ENCODE measurements at places on chromosomes 16 and 17. TPM values are rescaled to one million over a fixed set of nuclear protein-coding genes. Genes with fewer than 3 reads are reported as not detected.

Gene RBFOX1
- 1.6 TPM for total RNA-seq

DNA sequence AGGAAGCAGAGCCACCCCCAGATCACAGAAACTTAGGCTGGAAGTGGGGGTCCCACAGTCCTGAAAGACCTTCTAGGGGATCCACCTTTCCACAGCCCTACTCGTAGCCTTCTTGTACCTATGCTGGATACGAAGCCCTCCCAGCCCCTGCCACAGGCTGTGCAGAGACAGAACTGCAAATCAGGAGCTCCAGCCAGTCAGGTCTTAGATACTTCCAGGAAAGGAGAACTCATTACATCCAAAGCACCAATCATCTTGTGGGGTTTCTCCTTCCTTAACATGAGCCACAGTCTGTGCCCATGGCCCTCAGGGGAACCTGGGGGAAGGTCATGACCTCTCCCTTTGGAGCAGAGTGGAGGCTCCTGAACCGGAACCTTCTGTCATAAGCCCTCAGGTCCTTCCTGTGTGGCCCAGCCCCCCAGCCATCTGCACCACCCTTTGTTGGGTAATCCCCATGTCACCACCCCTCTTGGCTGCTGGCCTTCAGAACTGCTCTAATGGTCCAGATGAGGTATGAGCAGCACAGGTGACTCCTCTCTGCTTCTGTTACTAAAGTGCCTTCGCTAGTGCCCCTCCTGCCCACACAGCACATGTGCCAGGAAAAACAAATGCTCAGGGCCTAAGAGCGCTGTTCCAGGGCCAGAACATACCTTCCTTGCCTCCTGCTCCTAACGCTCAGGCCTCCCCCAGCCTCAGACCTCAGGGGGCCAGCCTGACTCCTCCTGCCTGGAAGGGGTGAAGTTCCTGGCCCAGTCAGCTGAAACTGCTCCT lies 14.6 kb downstream of the SRCIN1 start:
- H3K27ac ChIP-seq: no peak overlapping the region
- H3K4me3 ChIP-seq: no peak overlapping the region
- DNase-seq: no peak
- no peaks in the 10 kb centered on the region for H3K36me3 ChIP-seq

DNA sequence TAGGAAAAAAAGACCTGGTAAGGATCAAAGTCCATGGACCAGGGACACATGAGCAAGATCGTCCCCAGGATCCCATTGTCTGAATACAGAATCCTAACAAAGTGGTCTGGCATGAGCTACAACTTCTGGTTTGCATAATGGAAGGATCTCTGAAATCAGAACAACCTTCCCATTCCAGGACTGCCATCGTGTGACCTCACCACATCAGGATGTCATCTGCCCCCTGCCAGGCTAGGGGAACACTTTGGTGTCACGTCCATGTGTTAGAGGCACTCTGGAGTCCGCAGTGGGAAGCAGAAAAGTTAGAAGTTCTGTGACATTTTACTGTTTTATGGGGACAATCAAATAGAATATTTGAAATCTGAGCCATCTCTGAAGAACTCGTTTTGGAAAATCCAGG lies 160.7 kb downstream of the RGS9 start:
- no peaks in the 10 kb centered on the region for H3K36me3 ChIP-seq
- no peak overlapping the region for H3K4me3 ChIP-seq
- peaks cover 8% of the 10 kb centered on the region for H3K27me3 ChIP-seq

- DNase-seq: no peak
- H3K27me3 ChIP-seq: peaks cover 96% of the 10 kb centered on the region
- peaks cover 29% of the 10 kb centered on the region for H3K4me1 ChIP-seq
- no peak overlapping the region for H3K27ac ChIP-seq
Measured at GRCh38 chr17:61466246-61466645, 14.0 kb downstream of the TBX4 start.

GRCh38 chr16:79598348-79599181 lies 2.0 kb downstream of the MAF start:
- H3K27ac ChIP-seq: no peak overlapping the region
- no peaks in the 10 kb centered on the region for H3K36me3 ChIP-seq
- H3K4me1 ChIP-seq: peaks cover 46% of the 10 kb centered on the region
- H3K27me3 ChIP-seq: peaks cover 21% of the 10 kb centered on the region
- peak; percentile 60 for DNase-seq
- peak overlapping the region; percentile 81 for H3K4me3 ChIP-seq

DNA sequence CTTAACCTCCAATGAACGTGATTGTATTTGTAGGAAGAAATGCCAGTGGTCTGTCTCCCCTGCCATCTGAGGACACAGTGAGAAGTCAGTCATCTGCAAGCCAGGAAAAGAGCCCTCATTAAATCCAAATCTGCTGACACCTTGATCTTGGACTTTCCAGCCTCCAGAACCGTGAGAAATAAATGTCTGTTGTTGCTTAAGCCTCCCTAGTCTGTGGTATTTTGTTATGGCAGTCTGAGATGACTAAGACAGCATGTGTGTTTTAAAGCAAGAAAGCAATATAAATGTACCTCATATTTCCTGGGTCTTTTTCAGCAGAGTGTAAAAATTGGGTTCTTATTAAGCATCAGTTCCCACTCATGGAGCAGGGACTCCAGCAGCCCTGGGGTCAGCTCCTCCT lies 177.9 kb upstream of the NLRP1 start:
- no peaks in the 10 kb centered on the region for H3K27me3 ChIP-seq
- H3K4me3 ChIP-seq: no peak overlapping the region
- no peaks in the 10 kb centered on the region for H3K36me3 ChIP-seq

Gene PRSS53
- 4.9 TPM for total RNA-seq

- no peak overlapping the region for H3K4me3 ChIP-seq
- no peak overlapping the region for H3K27ac ChIP-seq
- DNase-seq: no peak
- no peaks in the 10 kb centered on the region for H3K27me3 ChIP-seq
- no peaks in the 10 kb centered on the region for H3K4me1 ChIP-seq
Measured at GRCh38 chr17:10474536-10474935, 5.2 kb upstream of the MYH4 start.

Gene DNASE1L2
- total RNA-seq: 1.1 TPM

GRCh38 chr17:34776456-34777443 lies 184.5 kb downstream of the CCT6B start:
- H3K27me3 ChIP-seq: peaks cover 5% of the 10 kb centered on the region
- no peak for DNase-seq
- no peak overlapping the region for H3K27ac ChIP-seq
- H3K36me3 ChIP-seq: no peaks in the 10 kb centered on the region

Gene CDRT4
- 8.3 TPM for total RNA-seq

GRCh38 chr17:3511852-3512504 lies 36.2 kb downstream of the ASPA start:
- no peak for DNase-seq
- no peak overlapping the region for H3K4me3 ChIP-seq
- peaks cover 3% of the 10 kb centered on the region for H3K36me3 ChIP-seq
- H3K4me1 ChIP-seq: peaks cover 45% of the 10 kb centered on the region
- H3K27ac ChIP-seq: no peak overlapping the region
- H3K27me3 ChIP-seq: peaks cover 20% of the 10 kb centered on the region

DNA sequence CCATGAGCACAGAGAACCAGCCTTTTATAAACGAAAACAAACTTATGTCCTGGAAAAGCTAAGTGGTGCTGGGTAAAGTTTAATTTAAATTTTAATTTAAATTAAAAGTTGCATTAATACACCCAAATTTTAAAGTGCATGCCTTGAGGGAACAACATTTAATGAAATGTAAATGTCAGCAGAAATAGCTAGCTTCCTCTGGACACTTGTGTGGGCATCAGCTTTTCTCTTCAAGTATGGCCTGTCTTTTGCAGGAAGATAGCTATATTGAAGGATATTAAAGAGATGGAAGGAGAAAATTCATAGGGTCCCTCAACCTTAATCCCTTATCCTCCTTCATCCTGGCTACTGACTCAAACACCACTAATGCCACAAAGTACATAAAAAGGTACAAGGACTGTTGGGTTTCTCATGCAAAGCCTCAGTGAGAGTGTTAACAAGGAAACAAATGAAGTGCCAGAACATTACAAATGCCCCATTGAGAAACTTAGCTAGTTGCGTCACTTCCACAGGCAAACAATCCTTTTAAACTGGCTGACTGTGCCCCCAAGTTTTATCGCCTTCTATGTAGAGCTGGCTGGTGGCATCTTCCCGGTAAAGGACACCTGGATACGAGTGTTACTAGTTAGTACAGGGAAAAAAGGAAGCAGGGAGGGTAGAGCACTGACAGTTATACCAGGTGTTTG lies 14.1 kb downstream of the PHF12 start:
- DNase-seq: no peak
- peaks cover 58% of the 10 kb centered on the region for H3K4me1 ChIP-seq
- H3K27me3 ChIP-seq: no peaks in the 10 kb centered on the region

DNA sequence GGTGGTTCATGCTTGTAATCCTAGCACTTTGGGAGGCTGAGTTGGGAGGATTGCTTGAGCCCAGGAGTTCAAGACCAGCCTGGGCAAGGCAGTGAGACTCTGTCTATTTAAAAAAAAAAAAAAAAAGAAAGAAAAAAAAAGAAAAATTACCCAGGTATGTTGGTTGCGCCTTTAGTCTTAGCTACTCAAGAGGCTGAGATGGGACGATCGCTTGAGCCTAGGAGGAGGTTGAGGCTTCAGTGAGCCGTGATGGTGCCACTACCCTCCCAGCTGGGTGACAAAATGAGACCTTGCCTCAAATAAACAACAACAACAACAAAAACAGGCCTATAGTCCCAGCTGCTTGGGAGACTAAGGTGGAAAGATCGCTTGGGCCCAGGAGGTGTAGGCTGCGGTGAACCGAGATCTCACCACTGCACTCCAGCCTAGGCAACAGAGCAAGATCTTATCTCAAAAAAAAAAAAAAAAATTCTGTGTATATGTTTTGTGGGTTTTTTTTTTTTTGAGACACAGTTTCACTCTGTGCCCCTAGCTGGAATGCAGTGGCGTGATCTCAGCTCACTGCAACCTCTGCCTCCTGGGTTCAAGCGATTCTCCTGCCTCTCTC lies 12.5 kb upstream of the ANKRD40CL start:
- H3K4me1 ChIP-seq: no peaks in the 10 kb centered on the region
- no peaks in the 10 kb centered on the region for H3K27me3 ChIP-seq
- no peaks in the 10 kb centered on the region for H3K36me3 ChIP-seq
- no peak overlapping the region for H3K4me3 ChIP-seq

- H3K4me3 ChIP-seq: no peak overlapping the region
- no peaks in the 10 kb centered on the region for H3K4me1 ChIP-seq
- H3K27ac ChIP-seq: peak overlapping the region; percentile 51
- peaks cover 46% of the 10 kb centered on the region for H3K36me3 ChIP-seq
- DNase-seq: no peak
Measured at GRCh38 chr17:42002792-42003301, 14.4 kb downstream of the DNAJC7 start.

- no peaks in the 10 kb centered on the region for H3K27me3 ChIP-seq
- H3K36me3 ChIP-seq: no peaks in the 10 kb centered on the region
- DNase-seq: no peak
- no peak overlapping the region for H3K4me3 ChIP-seq
Measured at GRCh38 chr17:81106716-81107115, 58.6 kb upstream of the PVALEF start.

Gene CMTM2
- not detected for total RNA-seq

Gene RHBDF2
- 28.6 TPM for total RNA-seq

DNA sequence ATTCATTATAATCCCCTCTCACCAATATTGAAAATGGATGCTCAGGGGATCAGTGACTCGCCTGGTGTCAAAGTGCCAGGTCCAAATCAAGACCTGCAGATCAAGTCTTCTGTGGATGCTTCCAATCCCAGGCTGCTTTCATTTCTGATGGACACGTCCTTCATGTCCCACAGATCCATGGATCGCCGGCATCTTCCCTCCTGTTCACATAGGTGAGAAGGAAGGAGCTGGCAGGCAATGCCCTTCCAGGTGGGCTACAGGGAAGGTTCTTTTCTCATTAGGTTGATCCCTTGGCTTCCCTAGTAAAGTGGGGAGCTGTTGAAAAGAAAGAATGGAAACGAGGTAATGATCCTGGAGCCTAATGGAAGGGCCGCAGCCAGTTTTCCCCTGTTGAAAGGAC lies 159.7 kb upstream of the RPH3AL start:
- H3K27ac ChIP-seq: no peak overlapping the region
- peaks cover 10% of the 10 kb centered on the region for H3K36me3 ChIP-seq
- H3K4me1 ChIP-seq: peaks cover 11% of the 10 kb centered on the region
- DNase-seq: no peak

Gene CD300LB
- not detected for total RNA-seq

Gene KRT31
- total RNA-seq: not detected

DNA sequence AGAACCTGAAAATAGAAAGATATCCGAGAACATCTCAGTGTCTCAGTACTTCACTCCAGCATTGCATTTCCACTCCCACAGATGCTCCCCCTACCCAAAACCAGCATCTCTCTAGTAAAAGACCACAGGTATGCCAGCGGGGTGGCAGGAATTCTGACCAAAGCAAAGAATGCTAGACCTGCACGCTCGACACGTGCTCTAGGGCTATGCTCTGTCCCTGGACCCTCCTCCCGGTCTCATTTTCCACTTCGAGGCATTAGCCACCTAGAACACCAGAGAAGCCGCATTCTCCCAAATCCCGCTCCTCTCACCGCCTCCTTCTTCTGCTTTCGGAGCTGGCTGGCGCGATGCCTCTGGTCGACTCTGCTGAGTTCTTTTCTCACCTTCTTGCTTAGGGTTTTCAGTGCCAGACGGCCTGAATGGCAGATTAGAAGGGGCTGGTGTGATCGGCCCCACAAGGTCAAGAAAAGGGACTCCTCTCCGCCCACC lies 487 bp downstream of the TSR1 start:
- no peak for DNase-seq
- H3K27me3 ChIP-seq: no peaks in the 10 kb centered on the region
- no peaks in the 10 kb centered on the region for H3K36me3 ChIP-seq
- H3K27ac ChIP-seq: peak overlapping the region; percentile 99
- no peak overlapping the region for H3K4me3 ChIP-seq
- peaks cover 4% of the 10 kb centered on the region for H3K4me1 ChIP-seq

Gene ATXN2L
- total RNA-seq: 225 TPM

DNA sequence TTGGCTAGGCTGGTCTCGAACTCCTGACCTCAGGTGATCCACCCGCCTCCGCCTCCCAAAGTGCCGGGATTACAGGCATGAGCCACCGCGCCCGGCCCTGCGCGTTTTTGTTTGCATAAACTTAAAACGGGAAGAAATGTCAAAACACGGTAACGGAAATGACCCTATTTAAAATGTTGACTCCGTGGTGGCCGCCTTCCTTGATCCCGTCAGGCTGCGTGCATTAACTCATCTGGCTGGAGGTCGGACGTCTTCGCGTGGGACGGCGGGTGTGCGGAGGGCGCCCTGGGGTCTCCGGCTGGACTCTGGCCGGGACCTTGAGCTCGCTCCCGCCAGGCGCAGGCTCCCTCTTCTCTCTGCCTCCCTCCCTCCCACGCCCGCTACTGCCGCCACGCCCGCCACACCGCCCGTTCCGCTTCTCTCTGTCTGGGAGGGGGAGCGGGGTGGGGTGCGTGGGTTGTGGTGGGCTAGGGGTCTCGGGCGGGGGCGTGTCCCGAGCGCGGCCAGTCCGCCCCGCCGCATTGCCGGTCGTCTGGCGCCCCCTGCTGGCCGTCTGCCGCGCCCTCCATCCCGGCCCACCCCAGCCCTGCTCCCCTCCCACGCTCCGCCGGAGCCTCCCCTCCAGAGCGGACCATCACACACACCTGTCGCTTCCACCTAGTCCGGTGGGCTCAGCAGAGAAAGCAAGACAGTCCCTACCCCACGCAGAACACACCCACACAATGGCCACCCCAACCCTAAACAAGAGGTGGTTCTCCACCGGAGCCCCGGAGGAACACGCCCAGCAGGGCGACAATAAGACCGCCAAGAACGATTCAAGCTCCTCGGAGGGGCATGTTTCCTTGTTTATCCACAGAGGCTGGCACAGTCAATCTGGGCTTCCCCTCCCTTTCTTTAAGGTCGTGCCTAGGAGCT lies 1.2 kb upstream of the CCDC42 start:
- H3K4me3 ChIP-seq: peak overlapping the region; percentile 93
- peak; percentile 76 for DNase-seq
- no peak overlapping the region for H3K27ac ChIP-seq
- no peaks in the 10 kb centered on the region for H3K36me3 ChIP-seq
- no peaks in the 10 kb centered on the region for H3K27me3 ChIP-seq
- peaks cover 4% of the 10 kb centered on the region for H3K4me1 ChIP-seq

Gene PRR35
- 0.72 TPM for total RNA-seq

All from WTC11 (cell line).